ENCODE measurements at places on chromosomes 11 and 22.

DNA sequence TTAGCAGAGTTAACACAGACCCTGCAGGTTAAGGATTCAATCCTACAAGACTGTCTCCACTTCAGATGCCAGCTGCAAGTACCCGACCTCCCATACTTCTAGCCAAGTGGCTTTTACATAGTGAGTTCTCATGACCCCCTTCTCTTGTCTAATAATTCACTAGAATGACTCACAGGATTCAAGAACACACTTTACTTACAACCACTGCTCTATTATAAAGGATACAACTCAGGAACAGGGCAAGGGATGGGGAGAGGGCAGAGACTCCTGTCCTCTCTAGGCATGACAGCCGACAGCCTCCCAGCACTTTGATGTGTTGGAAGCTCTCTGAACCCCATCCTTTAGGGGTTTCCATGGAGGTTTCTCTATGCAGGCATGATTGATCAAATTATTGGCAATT lies 60.0 kb downstream of the MYO18B start:
- DNase-seq = no peak

DNA sequence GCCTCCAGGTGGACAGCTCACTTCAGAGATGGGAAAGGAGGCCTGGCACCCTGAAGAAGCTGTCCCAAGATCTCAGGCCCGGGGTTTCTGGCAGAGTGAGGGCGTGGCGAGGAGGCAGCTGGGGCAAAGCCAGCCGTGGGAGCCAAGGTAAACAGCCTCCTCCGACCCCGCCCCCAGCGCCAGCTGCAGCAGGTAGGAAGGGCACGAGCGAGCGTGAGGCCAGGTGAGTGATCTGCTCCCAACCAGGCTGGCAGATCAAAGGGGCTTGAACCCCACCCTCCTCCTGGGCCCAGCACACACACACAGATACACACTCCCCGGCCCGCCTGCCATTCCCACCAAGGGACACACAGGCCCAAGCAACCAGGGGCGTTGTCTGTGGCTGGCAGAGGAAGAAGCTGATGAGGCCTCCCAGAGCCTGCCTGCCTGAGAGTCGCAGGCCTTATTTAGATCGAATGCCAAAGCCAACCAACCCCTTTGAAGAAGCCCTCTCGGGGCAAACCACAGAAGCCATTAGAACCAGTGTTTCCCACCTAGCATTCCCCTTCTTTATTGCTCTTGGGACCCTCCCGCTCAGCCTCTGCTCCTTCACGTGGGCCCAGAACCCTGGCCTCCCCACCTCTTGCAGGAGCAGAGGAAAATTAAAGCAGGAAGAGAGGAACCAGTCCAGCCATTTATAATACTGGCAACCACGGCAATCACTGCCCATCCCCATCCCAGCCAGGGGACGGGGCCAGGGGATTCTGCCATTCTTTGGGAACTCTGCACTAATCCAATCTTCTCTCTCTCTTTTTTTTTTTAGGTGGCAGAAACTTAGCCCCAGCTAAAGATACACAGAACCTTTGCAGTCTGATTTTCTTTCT lies 5.0 kb downstream of the PDGFB start:
- DNase-seq = no peak

- DNase-seq = no peak
These were observed 4.3 kb downstream of the POLD4 start for GRCh38 chr11:67349036-67349435.

- no peak for DNase-seq
These were observed 79.4 kb upstream of the NAV2 start for GRCh38 chr11:19633276-19633675.

DNA sequence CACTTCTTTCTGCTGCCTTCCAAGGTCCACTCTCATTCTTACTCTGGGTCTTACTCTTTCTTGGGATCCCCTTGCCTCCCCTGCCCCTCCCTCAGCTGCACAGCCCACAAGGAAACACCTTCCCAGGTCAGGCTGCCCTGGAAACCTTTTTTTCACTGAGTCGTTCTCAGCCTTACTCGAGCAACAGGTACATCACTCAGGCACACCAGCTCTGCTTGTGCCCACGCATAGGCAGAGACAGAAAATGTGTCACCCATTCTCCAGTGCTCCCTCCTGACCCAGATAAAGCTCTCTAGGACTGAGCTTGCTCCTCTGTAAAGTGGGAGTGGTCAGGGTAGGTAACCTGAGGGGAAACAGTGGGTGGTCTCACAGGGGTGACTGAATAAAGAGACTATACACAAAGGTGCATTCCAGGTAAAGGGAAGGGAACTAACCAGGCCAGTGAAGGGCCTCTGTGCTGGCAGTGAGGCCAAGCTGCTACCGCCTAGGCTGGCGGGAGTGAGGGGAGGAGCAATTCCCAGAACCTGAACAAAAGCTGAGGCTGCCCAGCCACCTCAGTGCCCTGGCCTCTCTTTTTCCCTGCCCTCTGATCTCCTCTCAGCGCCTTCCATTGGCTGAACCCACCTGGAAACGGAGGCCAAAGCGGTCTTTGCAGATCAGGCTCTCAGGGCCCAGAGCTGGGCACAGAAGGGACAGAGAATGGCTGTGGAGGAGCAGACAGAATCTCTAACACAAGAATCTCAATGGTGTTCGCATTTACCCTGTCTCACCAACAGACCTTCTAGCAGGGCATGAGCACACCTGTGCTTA lies 15.9 kb downstream of the PRG3 start:
- no peak for DNase-seq

DNA sequence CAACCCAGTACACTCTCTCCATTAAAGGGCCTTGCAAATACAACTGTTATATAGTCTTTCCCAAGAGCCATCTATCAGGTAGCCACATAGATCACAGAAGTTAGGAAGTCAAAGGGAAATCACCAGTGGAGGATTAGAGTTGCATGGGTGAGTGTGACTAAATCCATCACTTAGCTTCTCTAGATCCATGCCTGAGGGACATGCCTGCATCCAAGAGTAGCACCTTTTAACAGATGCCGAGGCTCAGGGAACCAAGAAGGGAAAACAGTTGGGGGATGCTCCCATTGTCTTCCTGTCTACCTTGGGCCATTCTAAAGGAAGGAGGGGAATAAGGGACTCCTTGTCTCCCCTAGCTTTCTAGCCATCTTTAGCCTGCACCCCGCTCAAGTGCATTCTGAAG lies 77.9 kb downstream of the XRRA1 start:
- DNase-seq = no peak

DNA sequence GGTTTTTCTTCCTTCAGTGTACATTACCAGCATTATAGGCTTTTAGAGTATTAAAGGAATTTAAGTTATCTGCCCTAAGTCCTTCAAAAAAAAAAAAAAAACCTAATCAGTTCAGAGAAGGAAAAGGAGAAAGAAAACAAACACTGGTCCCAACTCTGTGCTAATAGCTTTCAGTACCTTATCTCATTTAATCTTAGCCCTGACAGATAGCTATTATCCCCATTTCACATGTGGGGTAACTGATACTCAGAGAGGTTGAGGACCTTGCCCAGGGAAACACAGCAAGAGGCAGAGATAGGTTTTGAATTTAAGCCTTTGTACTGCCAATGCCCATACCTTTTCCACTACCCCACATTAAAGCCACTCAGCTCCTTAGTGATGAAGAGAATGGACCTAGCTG lies 43.4 kb downstream of the FAT3 start:
- no peak for DNase-seq

DNA sequence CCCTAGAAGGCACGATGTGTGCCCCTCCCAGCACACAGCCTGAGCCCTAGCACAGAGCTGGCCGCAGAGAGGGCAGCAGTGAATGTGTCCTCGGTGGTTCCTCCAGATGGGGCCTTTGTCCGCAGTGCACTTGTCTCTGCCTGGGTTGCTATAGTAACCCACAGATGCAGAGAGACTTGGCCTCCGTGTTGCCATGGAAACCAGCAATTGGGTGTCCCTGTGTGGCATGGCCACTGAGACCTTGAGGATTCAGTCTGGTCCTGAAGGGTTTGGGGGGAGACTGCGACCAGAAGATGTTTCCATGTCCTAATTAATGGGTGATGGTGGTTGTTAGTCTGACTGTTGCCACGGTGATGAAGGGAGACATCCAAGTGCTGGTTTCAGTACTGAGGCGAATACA lies 42.6 kb upstream of the TUB start:
- no peak for DNase-seq

DNA sequence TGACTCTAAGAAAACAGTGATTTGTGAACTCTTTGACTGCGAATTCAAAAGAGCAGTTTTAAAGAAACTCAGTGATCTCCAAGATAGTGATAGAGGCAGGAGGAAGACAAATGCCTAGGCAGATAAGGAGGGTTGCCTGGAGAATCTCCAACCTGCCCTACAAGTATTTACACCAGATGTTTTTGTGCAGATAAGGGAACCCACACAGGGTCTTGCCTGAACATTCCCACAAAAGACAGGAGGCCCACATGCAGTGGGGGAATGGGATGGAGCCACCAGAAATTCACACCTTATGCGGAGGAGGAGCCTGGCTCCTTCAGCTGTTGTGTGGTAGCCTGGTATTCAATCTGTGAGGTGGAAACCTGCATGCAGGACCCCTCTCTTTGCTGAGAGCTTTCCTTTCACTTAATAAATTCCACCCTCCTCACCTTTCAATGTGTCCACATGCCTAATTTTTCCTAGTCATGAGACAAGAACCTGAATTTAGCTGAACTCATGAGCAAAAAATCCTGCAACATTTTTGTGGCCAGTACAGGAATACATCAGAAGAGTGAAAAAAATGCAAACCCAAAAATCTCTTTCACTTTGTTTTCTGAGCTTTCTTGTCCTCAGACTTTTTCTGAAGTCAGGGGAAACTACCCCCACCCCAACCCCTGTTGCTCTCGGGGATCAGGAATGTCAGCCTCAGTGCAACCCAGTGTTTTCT lies 8.1 kb upstream of the GLYAT start:
- DNase-seq = no peak

DNA sequence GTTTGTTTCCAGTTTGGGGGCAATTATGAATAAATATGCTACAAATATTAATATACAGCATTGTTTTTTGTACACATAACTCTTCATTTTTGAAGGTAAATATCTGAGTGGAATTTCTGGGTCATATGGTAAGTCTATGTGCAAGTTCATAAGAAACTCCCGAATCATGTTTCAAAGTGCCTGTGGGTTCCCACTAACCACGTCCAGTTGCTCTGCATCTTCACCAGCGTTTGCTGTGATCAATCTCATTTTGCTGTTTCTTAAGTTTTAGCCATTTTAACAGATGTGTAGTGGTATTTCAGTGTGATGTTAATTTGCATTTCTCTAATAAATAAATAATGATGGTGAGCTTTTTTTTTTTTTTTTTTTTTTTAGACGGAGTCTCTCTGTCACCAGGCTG lies 14.2 kb upstream of the CSRP3 start:
- no peak for DNase-seq

DNA sequence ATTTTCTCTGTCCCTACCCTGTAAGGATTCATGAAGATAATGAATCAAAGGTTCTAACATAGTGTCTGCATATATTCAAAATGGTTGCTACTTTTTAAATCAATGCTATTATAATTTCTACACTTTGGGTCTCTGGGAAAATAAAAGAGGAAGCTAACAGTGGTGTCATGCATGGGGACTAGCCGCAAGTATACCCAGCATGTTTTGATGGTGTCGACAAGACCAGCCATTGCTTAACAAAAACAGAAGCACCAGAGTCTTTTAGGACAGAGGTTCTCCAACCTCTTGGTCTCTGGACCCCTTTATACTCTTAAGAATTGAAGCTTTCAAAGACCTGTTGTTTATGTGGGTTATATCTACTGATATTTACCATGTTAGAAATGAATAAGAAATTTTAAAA lies 37.8 kb downstream of the RNF141 start:
- DNase-seq = no peak

GRCh38 chr11:67027943-67028542 lies 5.1 kb downstream of the SYT12 start:
- DNase-seq = no peak

DNA sequence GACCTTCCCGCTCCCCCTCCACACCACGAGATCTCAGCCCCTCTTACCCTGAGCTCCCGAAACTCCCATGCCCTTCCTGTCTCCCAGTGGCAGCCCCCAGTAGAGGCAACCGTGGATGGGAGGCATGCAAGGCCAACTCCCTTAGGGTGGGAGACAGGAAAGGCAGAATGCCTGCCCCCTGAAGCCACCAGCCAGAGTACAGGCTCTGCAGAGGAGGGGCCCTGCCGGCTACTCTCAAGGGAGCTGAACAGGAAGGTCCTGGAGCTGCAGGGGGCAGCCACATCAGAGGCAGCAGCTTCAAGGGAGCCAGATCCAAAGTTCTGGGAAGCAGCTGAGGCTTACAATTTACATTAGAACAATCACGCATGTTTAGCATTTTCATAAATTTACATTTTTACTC lies 38.3 kb downstream of the PDE2A start:
- DNase-seq = no peak

DNA sequence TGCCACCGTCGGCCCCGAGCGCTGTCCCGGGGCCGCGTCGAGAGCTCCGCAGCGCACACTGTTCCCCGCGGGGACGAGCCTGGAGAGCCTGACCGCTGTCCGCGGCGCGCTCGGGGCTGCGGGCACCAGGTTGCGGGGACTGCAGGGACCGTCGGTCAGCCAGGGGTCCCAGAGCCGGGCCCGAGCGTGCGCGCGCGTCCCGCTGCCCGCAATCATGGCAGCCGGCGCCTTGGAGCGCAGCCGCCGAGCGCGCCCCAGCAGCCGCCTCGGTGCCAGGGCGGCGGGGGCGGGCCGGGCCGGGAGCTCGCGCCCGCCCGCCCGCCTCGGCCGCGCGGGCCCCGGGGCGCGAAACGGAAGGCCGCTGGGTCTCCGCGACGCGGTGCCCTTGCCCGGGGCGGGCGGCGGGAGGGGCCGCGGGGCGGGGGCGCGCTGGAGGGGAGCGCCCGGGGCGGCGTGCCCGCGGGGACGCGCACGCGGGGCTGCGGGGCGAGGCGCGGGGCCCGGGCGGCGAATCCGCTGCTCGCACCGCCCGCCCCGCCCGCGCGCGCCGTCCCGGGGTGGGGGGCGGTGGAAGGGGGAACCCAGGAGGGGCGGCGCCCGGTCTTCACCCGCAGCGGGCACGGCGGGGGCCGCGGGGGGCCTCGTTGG lies 79.4 kb upstream of the PPARA start:
- DNase-seq = no peak

- no peak for DNase-seq
These were observed 1.5 kb downstream of the INPP5J start for GRCh38 chr22:31124290-31124689.

- DNase-seq = no peak
These were observed 4.4 kb upstream of the MUC5AC start for GRCh38 chr11:1153105-1153950.

GRCh38 chr11:67638535-67639437 lies 777 bp downstream of the TBX10 start:
- no peak for DNase-seq

GRCh38 chr11:81421251-81421860 lies 1312.3 kb downstream of the FAM181B start:
- no peak for DNase-seq

DNA sequence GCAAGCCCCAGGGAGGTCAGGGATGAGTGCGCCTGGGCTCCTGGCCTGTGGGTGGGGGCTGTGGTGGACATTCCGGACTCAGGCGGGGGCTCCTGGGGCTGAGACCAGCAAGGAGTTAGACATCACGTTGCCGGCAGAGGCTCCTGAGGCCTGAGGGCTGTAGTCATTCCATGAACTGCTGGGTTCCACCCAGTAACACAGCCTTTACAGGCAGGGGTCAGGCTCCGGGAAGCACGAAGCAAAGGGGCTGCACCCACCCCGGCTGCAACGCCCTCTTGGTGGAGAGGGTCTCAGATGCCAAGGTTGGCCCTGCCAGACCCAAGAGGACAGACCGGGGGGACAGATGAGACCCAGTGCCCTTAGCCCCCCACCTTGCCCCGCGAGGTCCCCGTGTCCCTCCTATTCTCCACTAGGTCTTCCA lies 9.0 kb downstream of the TNNT3 start:
- DNase-seq = no peak

GRCh38 chr11:8342821-8343681 lies 79.4 kb upstream of the LMO1 start:
- DNase-seq = no peak
